ENCODE measurements at places on chromosomes 4 and X. TPM values are rescaled to one million over a fixed set of nuclear protein-coding genes. Genes with fewer than 3 reads are reported as not detected.

DNA sequence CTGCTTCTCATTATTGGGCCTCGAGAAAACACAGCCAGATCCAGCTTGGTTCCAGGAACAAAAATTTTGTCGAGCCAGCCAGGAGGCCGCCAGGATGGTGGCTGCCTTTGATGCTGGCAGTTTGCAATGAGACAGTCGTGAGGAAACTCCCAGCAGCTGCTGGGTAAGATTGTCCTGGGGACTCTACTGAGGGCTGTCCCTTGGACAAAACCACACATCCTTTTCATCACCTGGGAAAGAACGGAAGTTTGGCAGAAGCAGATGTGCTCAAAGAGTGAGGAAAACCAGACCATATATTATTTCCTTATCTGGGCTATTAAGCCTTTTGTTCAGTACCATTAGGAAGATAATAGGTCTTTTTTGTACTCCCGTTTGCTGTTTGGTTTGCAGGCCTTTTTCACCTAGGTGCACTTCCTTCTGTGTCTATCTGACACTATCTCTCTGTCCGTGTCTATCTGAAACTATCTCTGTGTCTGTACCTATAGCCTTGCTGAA is 13.4 kb upstream of the PAPSS1 start:
- no peak for DNase-seq

The RAB33A gene
- 16.7 TPM for total RNA-seq

The CASK gene
- 39.5 TPM for total RNA-seq

GRCh38 chr4:11623726-11624037 is 195.0 kb upstream of the HS3ST1 start:
- no peak for DNase-seq

The GAGE12H gene
- total RNA-seq: not detected

DNA sequence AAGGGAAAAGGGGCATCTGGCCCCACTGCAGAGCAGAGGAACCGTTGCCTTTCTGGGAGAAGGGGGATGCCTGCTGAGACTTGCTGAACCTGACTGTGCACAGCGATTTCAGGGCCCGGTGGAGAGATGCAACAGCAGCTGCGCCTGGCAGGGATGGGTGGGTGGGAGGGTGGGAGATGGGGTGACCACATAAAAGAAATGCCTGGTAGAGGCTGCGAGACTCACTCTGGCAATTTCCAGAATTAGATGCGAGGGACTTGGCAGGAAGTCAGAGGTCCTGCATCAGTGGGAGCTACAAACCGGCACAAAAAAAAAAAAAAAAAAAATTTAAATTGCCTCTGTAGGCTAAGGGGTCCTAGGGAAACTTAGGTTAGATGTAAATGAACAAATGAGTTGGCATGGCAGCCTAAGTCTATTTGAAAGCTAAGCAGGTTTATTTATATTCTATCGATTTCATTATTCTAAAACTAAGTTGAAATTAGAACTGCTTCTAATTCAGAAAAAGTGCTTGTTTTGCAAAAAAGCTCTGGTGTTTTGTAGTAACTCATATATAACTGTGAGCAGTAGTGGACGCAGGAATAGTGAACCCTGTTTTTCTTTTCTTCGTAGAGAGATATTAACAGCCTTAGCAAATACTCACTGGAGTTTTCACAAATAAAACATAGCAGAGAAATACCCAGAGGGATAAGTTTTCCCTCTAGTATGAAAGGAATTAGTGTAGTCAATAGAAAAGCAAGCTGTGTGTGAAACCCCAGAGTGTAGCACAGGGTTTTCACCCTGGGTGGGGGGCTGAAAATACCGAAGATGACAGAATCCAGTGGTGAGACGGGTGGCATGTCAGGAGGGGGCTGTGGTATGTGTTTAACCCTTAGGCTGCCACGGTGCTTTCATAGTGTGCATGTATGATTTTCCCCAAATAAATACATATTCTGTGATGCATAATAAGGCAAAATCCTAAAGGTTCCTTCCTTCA is 130.1 kb downstream of the EGF start:
- DNase-seq: no peak

The CRLF2 gene
- not detected for total RNA-seq

DNA sequence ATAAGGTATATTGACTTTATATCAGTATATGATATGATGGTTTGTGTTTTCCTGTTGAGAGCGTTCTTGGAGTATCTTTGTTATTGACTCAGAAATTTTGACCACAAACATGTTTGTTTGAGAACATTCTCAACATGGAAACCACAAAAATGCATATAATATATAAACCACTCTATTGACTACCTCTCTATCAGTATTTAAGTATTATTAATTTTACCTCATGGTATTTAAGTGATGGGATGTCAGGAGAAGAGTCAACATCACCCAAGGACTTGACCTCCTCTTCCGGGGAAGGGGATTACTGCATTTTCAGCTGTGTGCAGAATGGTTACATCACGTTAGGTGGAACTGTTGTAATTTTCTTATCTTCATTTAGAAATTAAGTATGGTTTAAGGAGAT is 54.3 kb upstream of the PUDP start:
- no peak for DNase-seq

DNA sequence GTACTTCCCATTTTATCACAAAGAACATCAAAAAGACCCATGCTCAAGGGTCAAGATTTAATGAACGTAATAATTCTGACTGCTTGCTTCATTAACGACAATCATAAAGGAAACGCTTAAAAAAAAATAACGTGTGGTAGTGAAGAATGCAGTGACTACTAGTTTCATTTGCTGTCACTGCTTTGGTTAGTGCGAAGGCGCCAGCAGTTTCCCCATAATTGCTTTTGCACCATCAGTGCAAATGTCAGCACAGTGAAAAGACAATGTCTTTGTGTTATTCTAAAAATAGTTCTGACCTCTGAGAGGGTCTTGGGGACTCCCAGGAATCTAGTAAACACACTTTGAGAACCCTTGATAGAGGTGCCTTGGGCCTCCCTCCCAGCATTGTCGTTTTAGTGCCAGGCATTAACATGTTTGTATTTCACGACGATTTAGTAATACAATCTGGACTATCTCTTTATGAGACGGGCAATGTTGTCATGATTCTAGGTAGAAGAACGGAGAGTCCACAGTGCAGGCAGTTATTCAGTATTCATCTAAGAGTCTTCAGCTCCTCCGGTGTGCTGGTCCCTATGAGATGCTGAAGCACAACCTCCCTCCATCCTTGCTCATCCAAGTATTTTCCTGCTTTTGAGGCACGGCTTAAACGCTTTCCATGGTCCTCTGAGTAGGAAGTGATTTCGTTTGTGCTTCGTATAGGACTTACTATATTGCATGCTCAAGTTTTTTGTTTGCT is 71.0 kb downstream of the AFF1 start:
- DNase-seq: no peak

The MAD2L1 gene
- total RNA-seq: 9.4 TPM

DNA sequence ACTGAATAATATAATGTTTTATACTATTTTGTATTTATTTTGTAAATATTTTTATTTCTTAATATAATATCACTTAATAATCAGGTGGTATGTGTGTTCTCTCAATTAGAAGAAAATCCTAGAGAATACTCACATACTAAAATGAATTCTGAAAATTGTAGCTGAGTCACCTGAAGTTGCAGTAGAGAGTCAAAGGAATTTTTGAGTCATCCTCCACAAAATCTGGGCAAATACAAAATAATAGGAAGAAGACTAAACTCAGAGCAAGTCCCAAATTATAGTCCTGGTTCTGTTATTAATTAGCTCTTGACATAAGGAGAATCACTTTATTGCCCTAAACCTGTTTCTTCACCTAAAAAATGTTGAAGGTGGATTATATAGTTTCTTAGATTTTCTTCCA is 57.8 kb downstream of the SPATA4 start:
- no peak for DNase-seq

The SLC10A3 gene
- total RNA-seq: 28.9 TPM
